ENCODE measurements at places on chromosomes 2 and 18.

GRCh38 chr2:237315829-237316225 lies 98.1 kb downstream of the COL6A3 start:
- no peak for DNase-seq

GRCh38 chr2:29430382-29431112 lies 315.3 kb downstream of the CLIP4 start:
- no peak for DNase-seq

GRCh38 chr2:54122171-54122935 lies 6.9 kb downstream of the ACYP2 start:
- no peak for DNase-seq

DNA sequence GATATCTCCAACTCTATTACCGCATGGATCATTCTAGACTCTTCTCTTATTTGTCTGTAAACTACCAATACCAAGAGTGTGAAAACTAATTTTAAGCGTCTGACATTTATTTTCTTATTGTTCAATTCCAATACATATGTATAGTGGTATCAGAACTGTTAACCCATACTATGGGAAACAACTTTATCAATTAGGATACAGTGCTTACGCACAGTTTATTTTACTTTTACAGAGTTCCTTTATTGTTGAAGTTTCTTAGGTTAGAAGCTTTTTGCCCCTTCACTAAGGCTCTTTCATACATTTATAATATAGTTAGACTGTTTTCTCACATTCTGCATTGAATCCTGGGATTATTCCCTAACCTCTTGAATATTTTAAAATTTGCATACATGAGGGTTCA lies 198.8 kb upstream of the RGPD4 start:
- no peak for DNase-seq
